ENCODE measurements at places on chromosomes 13 and 19.

GRCh38 chr13:43669964-43670363 is 116.8 kb downstream of the ENOX1 start:
- DNase-seq: no peak

- DNase-seq: no peak
Measured at GRCh38 chr13:66048888-66049287, 1181.2 kb downstream of the PCDH9 start.

- no peak for DNase-seq
Measured at GRCh38 chr13:44541601-44542000, 34.5 kb downstream of the TSC22D1 start.

DNA sequence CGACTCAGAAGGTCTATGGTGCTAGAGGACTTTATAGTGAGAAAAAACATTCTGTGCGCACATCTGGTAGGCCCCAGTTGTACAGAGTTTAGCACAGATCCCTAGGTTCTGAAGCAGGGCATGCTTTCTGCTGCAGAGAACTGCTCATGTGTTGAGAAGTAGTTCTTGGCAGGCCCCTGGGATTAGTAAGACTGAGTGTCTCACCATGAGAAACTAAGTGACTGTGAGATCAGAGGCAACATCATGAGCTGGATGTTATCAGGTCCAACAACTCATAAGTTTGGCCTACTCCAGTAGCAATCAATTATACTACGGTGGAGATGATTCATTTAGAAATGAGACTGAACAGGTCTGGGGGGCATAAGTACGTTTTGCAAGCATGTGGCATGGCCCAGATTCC is 507.4 kb upstream of the KLF12 start:
- no peak for DNase-seq

DNA sequence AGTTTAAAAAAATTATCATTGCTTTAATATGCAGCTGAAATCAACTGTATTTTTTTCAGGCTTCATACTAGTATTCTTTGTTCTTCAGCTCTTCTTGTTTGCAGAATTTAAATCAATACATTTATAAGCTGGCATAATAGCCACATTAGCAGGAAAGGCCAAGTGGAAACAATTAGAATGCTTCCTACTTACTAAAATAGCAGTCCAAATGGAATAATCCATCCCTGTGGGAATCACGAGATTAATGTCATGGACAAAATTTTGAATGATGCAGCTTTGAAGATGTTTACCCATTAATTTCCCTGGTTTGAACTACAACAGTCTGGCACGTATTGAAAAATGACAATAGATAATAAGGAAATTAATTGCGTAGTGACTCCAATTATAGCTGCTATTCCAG is 2650.8 kb downstream of the PCDH9 start:
- no peak for DNase-seq

DNA sequence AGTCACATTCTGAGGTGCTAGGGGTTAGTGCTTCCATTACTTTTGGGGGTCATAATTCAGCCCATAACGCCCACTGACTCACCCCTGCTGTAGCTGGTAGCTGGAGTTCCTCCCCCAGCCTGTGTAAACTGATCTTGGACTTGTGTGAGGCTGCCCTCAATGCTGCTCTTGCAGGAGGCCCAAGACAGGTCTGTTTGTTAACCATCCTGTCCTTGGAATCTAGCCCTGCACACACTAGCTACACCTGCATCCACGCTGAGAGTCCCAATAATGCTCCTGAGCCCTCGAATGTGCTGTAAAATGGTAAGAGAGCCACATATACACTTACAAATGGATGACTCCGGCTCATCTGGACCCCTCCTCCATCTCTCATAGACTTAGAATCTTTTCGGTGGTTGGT is 9.6 kb downstream of the LRCH1 start:
- DNase-seq: no peak

DNA sequence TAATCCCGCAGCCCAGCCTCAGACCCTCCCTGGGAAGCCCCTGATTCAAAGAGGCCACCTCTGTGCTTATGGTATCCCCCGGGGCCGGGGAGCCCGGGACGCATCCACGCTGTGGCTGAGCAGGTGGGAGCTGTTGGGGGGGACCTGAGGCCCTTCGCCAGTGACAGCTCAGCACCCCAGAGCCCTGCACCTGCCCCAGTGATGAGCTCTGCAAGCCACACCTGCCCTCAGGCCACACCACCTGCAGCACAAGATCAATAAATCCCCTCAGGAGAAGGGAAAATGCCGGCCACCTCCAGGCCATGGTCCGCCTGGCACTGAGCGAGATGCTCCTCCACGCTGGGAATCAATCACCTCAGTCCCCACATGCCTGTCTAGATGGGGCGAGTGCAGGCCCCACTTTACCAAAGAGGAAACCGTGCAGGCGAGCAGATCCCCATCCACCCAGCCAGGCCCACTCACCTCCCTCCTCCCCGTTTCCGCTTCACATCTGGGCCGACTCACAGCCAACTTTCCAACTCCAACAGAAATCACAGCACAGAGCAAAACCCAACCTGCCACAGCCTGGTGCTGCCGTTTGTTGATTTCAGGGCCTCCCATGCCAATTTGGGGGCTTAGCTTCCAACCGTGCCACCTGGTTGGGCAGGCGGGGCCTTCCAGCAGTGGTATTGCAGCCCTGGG is 12.8 kb downstream of the MOB3A start:
- no peak for DNase-seq

- DNase-seq: peak; percentile 99
Measured at GRCh38 chr13:106156468-106156867, 379.0 kb downstream of the EFNB2 start.

- DNase-seq: no peak
Measured at GRCh38 chr13:94612050-94612449, 10.4 kb downstream of the GPR180 start.

GRCh38 chr13:76992548-76993001 is 694 bp downstream of the CLN5 start:
- peak; percentile 12 for DNase-seq

GRCh38 chr19:5762608-5763217 is 21.8 kb downstream of the PRR22 start:
- DNase-seq: no peak

- DNase-seq: no peak
Measured at GRCh38 chr13:77696879-77697216, 639 bp upstream of the SLAIN1 start.

DNA sequence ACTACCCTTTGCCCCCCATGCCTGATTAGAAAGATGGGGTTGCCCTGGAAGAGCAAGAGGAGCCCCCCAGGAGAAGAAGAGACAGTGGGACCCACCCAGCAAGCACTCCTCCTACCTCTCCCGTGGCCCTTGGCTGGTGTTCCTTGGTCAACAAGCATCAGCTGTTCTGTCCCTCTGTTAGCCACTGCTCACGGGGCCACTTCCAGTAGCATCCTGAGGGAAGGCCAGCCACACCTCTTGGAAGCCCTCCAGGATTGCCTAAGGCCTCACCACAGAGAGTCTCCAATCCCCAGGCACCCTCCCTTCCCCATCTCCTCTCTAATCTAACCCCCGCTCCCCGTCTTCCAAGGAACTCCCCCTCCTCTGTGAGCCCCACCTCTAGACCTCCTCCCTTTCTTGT is 15.1 kb upstream of the DPP9 start:
- DNase-seq: no peak

- DNase-seq: no peak
Measured at GRCh38 chr13:50094615-50095293, 79.5 kb downstream of the KCNRG start.

DNA sequence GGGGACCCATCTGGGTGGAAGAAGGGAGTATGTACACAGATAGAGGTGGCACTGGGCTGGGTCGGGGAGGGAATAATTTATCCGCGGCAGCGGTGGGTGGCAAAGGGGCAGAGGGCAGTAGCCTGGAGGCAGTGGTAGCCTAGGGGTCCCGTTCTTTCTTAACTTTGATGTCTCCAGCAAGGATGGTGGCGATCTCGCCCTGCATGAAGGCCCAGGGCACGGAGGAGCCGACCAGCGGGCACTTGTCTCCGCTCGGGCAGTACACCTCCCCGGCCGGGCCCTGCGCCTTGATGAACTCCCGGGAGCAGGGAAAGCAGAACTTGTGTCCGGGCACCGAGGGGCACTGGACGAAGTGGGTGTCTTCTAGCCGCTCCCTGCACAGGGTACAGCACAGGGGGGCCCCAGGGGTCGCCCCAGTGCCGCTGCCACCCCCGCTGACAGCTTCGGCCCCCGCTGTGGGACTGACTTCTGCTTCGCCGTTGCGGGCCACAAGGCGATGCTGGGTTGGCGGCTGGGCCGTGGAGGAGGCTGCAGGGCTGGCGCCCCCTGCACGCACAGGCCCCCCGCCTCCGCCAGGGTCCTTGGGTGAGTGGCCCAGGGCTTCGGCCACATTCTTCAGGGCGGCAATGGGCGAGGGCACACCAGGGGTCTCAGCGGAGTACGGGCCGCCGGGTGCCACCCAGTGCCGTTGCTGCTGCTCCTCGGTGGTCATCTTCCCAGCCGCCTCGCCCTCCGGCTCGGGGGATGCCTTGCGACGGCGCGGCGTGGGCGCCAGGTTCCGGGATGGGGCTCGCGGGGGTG is 1.9 kb downstream of the IRF2BP1 start:
- no peak for DNase-seq

DNA sequence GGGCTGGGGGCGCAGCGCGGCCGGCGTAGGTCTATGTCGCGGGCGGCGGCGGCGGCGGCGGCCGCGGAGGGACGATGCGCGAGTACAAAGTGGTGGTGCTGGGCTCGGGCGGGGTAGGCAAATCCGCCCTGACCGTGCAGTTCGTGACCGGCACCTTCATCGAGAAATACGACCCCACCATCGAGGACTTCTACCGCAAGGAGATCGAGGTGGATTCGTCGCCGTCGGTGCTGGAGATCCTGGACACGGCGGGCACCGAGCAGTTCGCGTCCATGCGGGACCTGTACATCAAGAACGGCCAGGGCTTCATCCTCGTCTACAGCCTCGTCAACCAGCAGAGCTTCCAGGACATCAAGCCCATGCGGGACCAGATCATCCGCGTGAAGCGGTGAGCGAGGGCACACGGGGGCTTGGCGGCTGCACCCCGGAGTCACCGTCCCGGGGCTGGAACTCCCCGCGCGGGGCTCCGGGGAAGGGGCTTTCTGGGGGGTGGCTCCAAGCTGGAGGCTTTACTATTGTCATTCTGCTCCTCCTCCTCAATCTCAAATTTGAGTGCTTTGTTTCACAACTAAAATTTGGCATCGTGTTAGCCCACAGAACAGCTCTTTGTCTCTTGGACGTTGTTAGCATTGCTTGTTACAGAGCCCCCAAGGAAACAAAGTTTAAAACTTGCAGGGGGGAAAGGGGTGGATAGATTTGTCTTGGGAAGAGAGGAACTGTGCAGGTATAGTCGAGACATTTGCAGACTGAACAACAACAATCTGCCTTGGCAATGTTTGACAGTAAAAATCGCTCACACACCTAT is 630 bp downstream of the RAP2A start:
- peak; percentile 19 for DNase-seq

- DNase-seq: peak; percentile 53
Measured at GRCh38 chr19:3034656-3035541, 5.8 kb upstream of the TLE2 start.

DNA sequence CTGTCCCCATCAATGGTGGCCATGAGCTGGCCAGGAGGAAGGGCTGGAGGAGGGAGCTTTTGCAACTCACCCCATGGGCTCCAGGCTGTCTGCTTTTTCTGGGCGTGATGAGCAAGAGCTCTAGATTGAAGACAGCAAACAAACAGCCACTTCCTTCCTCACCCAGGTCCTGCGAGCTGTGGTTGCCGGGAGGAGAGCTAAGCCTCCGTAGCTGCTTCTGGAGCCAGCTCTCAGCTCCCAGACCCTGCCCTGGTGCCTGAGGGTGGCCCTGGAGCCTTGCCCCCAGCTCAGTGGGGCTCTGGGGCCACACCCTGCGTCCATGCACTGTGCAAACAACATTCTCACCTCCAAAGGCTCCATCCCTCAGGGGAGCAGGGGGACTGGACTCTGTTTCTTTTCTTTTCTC is 6.2 kb downstream of the MYO1F start:
- peak; percentile 65 for DNase-seq

- DNase-seq: peak; percentile 92
Measured at GRCh38 chr13:44312834-44313551, 60.6 kb upstream of the SERP2 start.

DNA sequence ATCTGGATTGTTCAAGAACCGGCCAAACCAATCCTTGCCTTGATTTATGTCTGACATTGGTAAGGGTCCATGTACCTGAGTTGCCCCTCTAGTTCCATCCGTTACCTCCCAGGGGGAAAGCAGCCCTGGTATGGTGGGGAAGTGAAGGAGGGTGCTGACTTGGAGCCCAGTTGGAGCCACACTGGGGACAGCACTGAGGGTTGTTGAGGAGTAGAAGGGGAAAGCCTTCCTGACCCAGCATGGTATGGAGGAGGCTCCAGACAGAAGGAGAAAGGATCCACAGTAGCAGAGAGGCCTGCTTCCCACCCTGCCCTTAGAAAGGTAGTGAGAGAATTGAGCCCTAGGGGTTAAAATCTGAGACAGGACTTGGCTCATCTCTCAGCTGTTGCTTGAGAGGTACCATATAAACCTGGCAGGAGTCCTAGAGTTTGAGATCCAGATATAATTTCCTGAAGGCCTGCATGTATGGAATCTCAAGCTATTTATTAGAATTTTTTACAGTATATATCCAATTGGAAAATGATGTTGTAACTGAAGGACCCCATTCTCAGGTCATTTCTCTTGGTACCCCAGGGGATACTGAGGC is 16.7 kb upstream of the FCGBP start:
- DNase-seq: no peak

DNA sequence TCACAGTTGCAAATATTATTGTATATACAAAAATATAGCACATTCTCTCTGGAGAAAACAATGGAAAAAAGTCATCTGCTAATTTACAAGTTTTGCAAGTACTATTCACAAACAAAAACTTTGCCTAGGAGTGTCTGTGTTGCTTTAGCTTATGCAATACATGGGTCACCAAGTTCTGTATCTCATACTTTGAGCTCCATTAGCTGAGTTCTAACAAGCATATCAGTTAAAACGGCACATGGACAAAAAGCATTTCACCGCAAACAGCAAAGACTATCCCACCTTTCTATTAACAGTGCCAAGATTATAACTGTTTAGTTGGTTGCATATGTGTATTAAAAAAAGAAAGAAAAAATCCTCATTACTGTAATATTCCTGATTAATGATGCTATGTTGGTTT is 4.6 kb downstream of the SPRY2 start:
- DNase-seq: no peak

DNA sequence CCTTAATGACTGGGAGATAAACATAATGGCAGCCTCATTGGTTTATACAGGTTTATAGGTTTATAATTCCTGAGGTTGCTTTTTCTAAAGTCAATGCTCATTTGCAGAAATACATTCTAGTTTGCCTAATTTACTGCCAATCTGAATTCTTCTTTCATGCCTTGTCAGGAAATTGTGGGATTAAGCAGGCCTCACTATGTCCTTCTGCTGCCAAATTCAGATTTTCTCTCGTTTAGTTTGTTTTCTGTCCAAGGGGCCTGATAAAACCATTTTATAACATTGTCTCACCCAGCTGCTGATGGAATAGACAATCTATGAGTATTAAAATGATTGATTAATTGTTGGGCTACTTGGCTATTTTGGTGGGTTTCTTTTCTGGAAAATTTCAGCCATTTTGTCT is 42.4 kb upstream of the OBI1 start:
- DNase-seq: no peak

- DNase-seq: no peak
Measured at GRCh38 chr19:47445937-47446402, 25.7 kb downstream of the SLC8A2 start.
